ENCODE measurements at places on chromosomes 4 and X. TPM values are rescaled to one million over a fixed set of nuclear protein-coding genes. Genes with fewer than 3 reads are reported as not detected.
A peak's percentile ranks its signal among the peaks of the same experiment; 100 is the strongest.

DNA sequence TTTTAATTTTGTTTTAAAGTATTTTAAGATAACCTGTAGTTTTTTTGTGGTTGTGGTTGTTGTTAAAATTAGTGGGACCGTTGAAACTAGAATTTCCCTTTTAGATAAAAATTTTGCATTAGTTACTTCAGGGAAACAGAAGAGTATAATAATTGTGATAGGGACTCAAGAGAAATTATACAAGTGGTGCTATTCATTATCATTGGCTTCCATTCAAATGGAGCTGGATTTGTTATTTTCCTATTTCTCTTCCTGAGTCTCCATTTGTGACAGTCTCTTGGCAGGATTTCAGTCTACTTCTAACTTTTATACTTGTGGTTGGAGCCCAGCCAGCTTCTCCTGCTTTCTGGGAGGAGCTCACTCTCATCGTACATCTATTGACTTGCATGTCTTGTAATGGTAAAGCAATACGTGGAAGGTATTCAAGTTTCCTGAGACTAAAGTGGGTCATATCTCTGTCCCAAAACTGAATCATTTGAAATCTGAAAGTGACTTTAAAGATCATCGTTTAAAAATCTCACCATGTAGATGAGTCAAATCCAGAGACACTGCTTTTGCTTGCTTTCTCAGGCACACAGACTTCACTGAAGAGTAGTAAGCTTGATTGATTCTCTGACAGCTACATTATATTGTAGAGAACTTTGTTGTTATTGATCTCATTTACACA is 155.8 kb downstream of the RPA4 start:
- no peak for DNase-seq

DNA sequence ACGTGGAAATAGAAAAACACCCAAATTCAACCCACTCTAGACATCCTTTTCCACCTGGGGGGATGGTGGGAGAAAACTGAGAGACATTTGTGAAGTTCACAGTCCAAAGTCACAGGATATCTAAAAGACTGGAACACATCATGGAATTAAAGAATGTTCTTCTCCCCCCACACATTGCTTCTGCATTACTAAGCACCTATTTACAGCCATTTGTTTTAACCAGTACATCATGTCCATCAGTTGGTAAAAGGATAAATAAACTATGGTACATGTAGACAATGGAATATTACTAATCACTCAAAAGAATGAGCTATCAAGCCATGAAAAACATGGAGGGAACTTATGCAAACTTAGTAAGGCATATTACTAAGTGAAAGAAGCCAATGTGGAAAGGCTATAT is 185.5 kb upstream of the ANXA10 start:
- no peak for DNase-seq

DNA sequence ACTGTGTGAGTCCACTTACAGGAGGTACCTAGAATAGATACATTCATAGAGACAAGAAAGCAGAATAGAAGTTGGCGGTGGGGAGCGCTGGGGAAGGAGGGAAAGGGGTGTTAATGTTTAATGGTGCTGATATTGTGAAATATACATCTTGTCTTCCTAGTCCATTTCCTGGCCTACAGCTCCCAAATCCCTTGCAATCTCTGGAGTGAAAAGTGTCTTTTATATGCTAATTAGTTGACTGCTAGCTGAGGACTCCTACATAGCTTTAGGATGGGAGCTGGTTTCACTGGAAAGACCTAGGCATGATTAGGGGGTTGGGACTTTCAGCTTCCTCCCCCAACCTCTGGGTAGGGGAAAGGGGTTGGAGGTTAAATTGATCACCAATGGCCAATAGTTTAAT is 36.0 kb downstream of the FUNDC1 start:
- no peak for DNase-seq

- no peak for DNase-seq
Observed at GRCh38 chrX:10795721-10796120, 175.3 kb upstream of the MID1 start.

Gene MSX1
- not detected for total RNA-seq

GRCh38 chr4:176593943-176594342 is 198.8 kb downstream of the VEGFC start:
- no peak for DNase-seq

- no peak for DNase-seq
Observed at GRCh38 chrX:13396924-13397323, 77.1 kb upstream of the ATXN3L start.

- DNase-seq, result no peak
Observed at GRCh38 chrX:138938003-138938402, 226.5 kb upstream of the FGF13 start.

Gene CENPVL2
- total RNA-seq, result not detected

Gene VSIG1
- 0.53 TPM for total RNA-seq

- DNase-seq, result no peak
Observed at GRCh38 chr4:125739760-125740159, 425.0 kb downstream of the FAT4 start.

- DNase-seq, result no peak
Observed at GRCh38 chrX:39528161-39528916, 569.4 kb downstream of the BCOR start.

DNA sequence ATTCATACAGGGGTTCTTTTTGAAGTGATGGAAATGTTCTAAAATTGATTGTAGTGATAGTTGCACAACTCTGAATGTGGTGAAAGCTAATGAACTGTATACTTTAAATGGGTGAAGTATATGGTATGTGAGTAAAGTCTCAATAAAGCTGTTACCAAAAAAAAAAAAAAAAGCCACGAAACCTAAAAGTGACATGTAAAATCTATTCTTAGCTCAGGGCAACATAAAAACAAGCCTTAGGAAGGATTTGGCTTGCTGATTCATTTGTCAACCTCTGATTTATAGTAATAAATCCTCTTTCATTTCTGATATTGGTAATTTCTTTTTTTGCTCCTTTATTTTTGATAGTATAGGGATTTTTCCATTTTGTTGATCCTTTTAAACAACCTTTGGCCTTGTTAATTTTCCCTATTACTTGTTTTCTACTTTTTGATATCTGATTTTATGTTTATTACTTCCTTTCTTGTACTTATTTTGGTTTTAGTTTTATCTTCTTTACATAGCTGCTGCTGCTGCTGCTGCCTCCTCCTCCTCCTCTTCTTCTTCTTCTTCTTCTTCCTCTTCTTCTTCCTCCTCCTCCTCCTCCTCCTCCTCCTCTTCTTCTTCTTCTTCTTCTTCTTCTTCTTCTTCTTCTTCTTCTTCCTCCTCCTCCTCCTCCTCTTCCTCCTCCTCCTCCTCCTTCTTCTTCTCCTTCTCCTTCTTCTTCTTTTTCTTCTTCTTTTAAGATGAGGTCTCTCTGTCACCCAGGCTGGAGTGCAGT is 79.4 kb downstream of the ADGRG4 start:
- no peak for DNase-seq

- no peak for DNase-seq
Observed at GRCh38 chr4:76670631-76671030, 227.3 kb downstream of the SOWAHB start.

DNA sequence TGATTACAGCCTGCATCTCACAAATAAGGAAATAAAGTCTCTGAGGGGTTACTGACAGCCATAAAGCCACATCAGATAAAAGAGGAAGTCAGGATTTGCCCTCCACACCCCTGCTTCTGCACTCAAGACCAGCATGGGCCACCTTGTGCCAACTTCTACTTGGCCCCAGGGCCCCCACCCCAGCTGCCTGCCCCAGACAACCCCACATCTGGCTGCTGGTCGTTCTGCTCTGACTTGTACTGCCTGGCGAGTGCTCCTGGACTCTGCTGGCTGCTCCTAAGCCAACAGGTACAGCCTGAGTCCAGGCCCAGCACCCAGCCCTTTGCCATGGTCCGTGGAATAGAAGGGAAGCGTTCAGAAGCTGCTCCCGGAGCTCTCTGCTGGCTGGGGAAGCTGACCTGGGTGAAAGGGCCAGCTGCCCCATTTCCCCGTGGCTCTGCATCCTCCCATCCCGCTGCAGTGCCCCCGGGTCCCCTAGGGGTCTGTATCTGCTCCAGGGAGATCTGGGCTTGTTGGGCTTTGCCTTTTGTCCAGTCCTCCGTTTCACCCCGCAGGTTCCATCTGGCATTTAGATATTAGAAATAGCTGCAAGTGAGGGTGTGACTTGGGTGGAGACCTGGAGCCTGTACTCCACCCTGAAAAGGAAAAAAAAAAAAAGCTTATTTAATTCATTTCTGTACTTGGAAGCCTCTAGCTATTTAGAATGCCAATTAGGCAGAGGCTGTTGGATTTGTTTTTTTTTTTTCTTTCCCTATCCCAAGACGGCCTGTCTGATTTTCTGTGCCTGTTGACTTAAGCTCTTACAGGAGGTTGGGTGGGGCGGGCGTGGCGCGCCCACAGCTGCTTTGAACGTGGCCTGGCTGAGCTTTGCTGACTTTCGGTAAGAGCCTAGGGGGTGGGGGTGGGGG is 194.7 kb downstream of the PTTG2 start:
- peak; percentile 83 for DNase-seq

DNA sequence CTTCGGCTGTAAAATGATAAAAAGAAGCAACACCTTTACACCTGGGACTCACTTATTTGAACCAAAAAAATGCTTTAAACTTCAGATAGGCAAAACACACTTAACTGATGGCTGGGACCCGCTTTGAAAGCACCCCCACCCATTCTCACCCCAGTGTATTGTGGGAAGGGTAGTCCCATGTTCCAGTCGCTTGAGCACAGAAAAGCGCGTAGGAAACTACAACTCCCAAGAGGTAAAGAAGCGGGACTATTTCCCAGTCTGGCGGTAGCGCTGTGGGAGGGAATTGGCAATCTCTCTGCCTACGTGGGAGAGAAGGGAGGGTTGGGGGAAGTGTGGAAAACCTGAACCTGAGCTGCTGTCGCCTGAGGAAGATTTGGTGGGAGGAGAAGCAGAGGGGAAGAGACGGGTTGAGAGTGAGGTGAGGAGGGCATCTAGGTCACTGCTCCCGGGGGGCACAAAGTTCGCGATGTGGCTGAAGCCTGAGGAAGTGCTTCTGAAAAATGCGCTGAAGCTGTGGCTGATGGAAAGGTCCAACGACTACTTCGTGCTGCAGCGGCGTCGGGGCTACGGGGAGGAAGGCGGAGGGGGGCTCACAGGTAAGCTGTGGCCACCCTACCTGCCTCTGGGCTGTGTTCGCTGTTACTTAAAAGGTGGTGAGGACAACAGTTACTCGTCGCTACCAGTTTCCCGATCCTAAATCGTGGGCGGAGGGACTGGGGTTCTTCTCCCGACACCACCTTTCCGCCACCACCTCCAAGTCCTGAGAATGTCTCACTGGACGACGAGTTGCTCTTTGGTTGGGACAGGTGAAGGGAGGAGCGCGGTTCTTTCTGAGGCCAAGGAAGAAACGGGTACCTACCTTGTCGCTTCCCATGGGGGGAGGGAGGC is at the start of gene TBC1D8B:
TSS of gene TBC1D8B (plus strand) at position 286 of the 888 bp plus-strand sequence. CDS start at position 467, 181 bp downstream.
- no peak for DNase-seq

Gene SUV39H1
- total RNA-seq, result 4.4 TPM

DNA sequence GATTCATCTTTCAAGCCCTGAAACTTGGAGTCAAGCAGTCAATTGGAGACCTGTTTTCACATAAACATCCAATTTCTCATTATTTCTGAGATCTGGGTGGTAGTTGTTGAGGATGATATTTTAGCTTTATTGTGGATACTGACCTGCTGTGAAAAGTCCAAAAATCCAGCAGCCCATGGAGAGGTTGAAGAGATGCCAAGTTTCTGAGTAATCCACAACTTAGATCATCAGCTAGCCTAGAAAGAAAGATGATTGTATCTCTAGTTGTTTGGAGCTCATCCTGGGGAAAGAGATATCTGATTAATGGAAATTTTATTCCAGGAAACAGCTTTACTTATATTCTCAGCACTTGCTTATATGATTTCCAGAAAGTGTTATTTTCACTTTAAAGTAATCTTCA is 48.6 kb upstream of the DCX start:
- no peak for DNase-seq

Gene MAGEA11
- not detected for total RNA-seq

DNA sequence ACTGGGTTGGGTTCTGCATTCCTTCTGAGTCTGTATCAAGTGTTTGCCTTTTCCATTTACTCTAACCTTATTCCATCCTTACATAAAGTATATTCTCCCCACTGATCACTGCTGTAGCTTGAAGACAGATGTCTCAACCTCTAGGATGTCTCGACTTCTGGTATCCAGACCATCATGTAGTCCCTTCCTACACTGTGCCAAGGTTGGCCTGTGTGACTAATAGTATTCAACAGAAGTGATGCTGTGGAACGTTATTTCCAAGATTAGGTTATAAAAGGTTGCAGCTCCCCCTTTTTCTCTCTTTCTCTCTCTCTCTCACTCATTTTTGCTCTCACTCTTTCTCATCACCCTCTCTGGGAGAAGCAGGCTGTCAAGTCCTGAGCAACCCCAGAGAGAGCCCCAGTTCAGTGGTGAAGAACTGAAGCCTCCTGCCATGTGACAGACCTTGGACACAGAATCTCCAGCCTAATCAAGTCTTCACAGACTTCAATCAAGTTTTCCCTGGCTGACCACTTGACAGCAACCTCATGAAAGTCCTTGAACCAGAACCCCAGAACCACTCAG is 75.4 kb downstream of the PRDM5 start:
- no peak for DNase-seq

DNA sequence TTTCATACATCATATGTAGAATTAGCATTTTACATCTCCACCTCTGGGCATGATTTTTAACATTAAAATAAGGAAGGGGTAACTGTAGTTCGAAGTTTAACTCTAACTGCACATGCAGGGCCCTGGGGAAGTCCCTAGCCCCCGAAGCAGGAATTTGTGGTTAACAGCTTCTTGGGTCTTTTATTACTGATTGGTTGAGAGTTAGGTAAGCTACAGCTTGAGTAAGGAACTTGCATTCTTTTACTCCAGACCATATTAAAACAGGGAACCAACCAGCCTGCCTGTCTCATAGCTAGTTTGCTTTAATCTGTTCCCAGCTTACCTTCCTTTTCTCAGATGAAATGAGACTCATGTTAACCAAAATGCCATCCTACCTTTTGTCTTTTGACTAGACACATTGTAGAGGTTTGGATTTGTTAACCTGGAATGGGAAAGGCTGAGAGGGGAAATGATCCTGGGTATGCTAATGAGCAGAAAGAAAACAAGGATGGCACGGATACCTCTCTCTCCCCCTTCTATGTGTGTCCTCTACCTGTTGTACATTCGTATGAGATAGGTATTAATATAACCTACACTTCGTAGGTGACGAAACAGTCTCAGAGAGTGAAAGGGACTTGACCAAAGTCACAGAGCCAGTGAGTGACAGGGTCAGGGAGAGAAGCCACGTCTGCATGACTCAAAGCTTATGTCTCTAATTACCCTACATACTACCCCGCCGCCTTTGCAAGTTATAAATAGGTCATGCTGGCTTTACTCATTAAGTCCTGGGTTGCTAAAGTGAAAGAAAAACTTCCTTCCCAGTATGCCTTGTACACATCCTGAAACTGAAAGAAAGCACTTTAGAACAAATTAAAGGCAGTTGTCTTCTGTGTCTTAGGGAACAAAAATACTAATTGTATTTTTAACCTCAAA is 119.5 kb upstream of the AFF2 start:
- DNase-seq, result no peak

GRCh38 chr4:20623939-20624338 is 76.3 kb upstream of the PACRGL start:
- no peak for DNase-seq

DNA sequence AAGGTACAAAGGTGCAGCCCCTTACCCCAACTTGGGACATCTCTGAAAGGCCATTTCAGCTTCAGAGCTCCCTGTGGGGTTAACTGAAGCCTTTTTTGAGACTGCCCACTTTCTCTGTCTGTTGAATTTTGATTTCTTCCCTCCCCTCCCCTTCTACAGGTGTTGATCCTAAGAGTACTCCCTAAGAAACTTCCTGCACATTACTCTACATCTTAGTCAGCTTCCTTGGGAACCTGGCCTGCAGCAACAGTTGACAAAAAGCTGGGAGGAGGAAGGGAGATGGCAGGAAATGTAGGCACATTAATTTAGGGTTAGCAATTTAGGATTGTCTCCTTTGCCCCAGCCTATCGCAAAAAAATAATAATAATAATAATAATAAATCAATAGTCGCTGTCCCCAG is 1.2 kb upstream of the IDS start:
- no peak for DNase-seq

Gene FAT4
- total RNA-seq, result 5.0 TPM

Measured in Peyer's patch (tissue), 4 donors.